Body of pancreas (tissue), 4 donors: ENCODE measurements at places on chromosomes 12 and 14. TPM values are rescaled to one million over a fixed set of nuclear protein-coding genes. Genes with fewer than 3 reads are reported as not detected.

DNA sequence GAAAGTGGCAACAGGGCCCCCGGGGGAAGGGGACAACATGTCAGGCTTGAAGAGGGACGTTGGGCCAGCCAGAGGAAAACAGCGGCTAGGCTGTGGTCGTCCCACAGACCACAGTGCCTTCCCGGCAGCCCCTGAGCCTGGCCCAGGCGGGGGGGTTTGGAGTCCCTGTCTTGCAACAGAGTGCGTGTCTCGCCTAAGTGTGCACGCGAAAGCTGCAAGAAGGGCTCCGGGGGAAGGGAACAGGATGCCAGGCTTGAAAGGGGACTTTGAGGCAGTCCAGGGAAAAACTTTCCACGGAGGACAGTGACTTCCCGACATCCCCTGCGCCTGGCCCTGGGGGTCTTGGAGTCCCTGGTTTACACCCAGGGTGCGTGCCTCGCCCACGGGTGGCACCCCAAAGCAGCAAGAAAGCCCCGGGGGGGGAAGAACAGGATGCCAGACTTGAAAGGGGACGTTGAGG is 157.5 kb upstream of the ALG10B start:
- H3K4me3 ChIP-seq: no peak overlapping the region
- DNase-seq: no peak
- no peaks in the 10 kb centered on the region for H3K4me1 ChIP-seq
- H3K36me3 ChIP-seq: no peaks in the 10 kb centered on the region

DNA sequence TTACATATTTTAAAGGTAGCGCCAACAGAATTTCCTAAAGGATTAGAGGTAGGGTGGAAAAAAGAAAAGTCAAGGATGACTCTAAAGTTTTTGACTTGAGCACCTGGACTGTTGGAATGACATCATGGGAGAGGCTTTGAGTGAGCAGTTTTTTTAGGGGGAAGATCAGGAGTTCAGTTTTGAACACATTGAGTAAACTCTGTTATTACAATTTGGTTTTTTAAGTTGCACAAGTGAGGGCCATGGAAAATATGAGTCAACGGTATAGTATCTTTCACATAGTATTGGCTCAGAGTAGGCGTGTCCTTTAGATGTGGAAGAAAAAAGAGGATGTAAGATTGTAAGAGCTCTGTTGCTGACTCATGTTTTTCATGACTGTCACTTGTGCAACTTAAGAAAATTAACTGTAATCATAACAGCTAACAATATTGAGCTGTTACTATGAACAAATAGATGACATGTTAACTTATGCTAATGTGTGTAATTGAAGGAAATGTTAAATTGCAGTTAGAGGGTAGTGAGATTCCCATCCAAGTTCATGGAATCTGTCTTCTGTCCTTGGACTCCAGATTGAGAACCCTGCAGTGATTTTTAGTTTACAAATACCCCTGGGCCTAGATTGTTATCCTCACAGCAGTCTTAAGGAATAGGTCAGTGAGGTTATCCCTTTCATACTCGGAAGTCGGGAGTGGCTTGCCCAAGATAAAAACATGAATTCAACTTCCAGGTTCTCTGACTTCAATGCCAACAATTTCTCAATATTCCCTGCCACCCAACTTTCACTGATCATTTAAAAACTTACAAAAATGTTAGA is 48.2 kb upstream of the ATP2B1 start:
- no peaks in the 10 kb centered on the region for H3K27me3 ChIP-seq
- H3K27ac ChIP-seq: no peak overlapping the region
- no peak overlapping the region for H3K4me3 ChIP-seq
- DNase-seq: no peak
- H3K4me1 ChIP-seq: no peaks in the 10 kb centered on the region

DNA sequence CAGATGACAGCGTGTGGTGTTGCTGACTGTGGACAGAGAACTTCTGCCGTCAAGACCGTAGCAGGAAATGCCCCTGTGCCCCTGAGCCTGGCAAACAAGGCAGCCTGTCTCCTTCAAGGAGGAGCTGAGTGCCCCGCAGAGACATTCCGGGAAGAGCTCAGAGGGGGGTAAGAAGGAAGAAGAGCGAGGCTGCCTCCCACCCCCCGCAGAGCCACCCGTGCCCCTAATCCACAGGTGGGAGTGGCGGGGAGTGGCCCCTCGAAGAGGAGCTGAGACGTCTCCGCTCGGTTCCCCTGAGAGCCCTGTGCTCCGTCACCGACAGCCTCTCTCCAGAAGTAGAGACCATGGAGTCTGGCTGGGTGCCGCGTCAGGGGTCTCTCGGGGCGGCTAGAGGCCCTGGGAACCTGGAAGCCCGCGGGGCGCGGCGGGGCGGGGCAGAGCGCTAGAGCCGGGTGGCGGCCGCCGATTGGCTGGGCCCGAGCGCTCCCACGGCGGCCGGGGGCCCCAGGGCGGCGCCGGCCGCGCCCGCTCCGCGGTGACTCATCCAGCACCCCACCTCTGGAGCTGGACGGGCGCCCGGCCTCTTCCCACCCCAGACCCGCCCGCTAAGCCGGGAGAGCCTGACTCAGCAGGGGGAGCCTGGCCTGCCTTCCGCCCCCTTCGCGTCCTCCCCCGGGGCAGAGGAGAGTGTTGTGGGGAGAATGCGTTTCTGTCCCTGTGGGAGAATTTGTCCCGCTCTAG is 25.2 kb upstream of the KRT78 start:
- no peaks in the 10 kb centered on the region for H3K36me3 ChIP-seq
- DNase-seq: peak; percentile 91
- no peaks in the 10 kb centered on the region for H3K27me3 ChIP-seq
- peak overlapping the region; percentile 88 for H3K27ac ChIP-seq
- H3K4me1 ChIP-seq: peaks cover 23% of the 10 kb centered on the region
- H3K4me3 ChIP-seq: peak overlapping the region; percentile 5

Gene GZMH
- total RNA-seq: not detected

DNA sequence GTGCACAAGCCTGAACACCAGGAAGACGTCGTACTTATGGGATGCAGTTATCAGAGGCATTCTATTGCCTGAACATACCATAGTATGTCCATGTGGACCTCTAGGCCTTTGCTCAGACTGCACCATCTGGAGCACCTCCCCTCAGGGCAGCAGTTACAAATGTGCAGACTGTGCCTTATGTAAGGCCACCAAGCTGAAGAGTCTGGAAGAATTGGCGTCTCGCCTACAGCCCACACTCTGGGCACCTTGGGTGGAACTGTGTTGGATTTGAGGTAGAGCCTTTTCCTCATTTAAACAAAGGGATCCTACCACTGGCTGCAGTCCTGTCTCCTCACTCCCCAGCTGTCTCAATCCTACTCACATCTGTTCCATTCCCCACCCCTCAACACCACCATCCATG is 204.3 kb upstream of the FRMD6 start:
- no peak overlapping the region for H3K27ac ChIP-seq
- peaks cover 10% of the 10 kb centered on the region for H3K4me1 ChIP-seq
- no peak for DNase-seq
- H3K27me3 ChIP-seq: no peaks in the 10 kb centered on the region

Gene ITGB7
- 2.3 TPM for total RNA-seq

DNA sequence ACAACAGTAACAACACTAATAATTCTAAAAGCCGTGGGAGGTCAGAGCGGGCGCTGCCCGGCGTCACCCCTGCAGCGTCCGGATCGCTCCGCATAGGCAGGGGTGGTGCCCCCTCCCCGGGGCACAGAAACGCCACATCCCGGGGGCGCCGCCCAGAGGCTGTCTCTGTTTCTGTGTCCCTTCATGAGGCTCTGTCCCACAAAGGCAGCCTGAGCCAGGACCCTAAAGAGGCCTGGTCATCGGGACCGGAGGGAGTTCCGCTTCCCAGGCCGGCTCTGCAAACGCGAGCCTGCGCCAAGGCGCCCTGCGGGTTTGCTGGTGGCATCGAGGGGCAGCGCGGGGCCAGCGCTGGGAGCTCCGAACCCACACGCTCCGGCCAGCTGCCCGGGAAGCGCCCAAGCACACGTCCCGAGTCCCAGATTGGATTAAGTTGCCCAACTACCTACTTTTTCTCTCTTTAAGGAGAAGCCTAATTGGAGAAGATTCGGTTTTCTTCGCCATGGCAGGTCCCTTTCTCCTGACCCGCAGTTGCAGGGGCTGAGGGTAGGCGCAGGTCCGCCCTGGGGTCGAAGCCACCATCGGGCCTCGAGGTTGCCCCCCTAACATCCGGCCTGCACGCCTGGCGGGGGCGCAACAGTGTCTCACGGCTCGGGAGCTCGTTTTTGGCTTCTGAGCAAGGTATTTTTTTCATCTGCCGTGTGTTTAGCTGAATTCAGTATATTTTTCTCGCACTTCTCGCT is 421.7 kb downstream of the VRK1 start:
- H3K27me3 ChIP-seq: no peaks in the 10 kb centered on the region
- H3K27ac ChIP-seq: no peak overlapping the region
- no peak overlapping the region for H3K4me3 ChIP-seq
- peak; percentile 6 for DNase-seq

GRCh38 chr12:54535474-54535873 is 13.9 kb upstream of the PDE1B start:
- no peak for DNase-seq
- H3K4me1 ChIP-seq: no peaks in the 10 kb centered on the region
- no peak overlapping the region for H3K27ac ChIP-seq
- no peak overlapping the region for H3K4me3 ChIP-seq
- H3K36me3 ChIP-seq: no peaks in the 10 kb centered on the region

DNA sequence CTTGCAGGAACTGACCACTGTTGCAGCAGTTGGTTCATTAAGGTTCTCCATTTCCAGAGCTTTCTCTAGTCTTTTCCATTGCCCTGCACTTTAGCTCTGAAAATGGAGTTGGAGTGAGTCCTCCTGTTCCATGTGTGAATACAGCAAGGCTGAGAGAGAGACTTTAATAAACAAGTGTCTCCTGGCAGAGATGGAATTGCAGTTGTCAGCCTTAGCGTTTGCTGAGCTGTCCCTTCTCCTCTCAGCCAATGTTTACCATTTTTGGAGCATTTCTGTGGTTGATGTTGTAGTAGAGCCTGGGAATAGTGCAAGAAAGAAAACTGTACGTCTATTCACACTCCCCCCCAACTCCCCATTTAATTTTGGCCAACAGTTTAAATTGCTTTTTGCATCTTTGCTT is 7.5 kb upstream of the MANSC4 start:
- H3K4me3 ChIP-seq: no peak overlapping the region
- DNase-seq: no peak
- H3K27me3 ChIP-seq: no peaks in the 10 kb centered on the region
- H3K27ac ChIP-seq: no peak overlapping the region
- H3K36me3 ChIP-seq: no peaks in the 10 kb centered on the region
- H3K4me1 ChIP-seq: peaks cover 51% of the 10 kb centered on the region

- no peak overlapping the region for H3K4me3 ChIP-seq
- peaks cover 25% of the 10 kb centered on the region for H3K4me1 ChIP-seq
- no peak overlapping the region for H3K27ac ChIP-seq
- no peaks in the 10 kb centered on the region for H3K27me3 ChIP-seq
Measured at GRCh38 chr12:124536641-124537040, 30.8 kb downstream of the NCOR2 start.

DNA sequence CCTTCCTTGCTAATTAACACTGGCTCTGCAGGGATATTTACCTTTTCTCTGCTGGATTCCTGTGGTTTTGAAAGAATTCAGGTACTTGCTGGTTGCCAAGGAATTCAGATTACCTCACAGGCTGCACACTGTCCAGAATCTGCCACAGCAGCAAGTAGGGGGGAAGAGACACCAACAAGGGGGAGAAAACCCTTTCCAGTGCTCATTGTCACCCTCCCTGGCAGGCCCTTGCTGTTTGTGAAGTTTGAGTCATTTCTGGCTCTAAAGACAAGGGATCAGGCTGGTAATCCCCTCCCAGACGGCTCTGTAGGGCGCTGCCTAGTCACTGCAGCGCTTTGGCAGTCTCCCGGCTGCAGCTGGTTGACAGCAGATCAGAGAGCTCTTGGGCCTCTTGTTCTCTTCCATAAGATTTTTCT is 50.8 kb downstream of the TTLL5 start:
- no peaks in the 10 kb centered on the region for H3K27me3 ChIP-seq
- no peak overlapping the region for H3K4me3 ChIP-seq
- no peaks in the 10 kb centered on the region for H3K36me3 ChIP-seq
- H3K27ac ChIP-seq: peak overlapping the region; percentile 57
- peaks cover 38% of the 10 kb centered on the region for H3K4me1 ChIP-seq

Gene ARID2
- 19.1 TPM for total RNA-seq

Gene CD163L1
- under 0.01 TPM for total RNA-seq

Gene INHBE
- total RNA-seq: not detected

GRCh38 chr12:132761032-132761920 is at the start of gene ANKLE2:
TSS of gene ANKLE2 (minus strand) at chr12:132761832. CDS start at chr12:132761798, 34 bp downstream.
- peak; percentile 44 for DNase-seq
- peaks cover 12% of the 10 kb centered on the region for H3K4me1 ChIP-seq
- peak within 1 kb of the TSS; percentile 94 for H3K27ac ChIP-seq
- no peaks in the 10 kb centered on the region for H3K27me3 ChIP-seq

DNA sequence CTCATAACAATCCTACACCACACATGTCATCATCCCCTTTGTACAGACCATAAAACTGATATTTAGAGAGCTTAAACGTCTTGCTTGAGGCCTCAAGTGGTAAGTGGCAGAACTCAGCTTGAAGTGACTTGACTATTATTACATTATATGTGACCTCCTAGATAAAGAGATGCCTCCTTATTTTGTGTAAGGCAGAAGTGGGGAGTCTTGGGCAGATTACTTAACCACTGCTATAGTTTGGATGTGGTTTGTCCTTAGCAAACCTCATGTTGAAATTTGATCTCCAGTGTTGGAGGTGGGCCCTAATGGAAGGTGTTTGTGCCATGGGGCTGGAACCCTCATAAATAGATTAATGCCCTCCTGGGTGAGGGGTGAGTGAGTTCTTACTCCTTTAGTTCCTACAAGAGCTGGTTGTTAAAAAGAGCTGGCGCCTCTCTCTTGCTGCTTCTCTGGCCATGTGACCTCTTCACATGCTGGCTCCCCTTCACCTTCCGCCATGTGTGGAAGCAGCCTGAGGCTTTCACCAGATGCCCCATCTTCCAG is 37.4 kb downstream of the RCOR1 start:
- no peak overlapping the region for H3K27ac ChIP-seq
- no peaks in the 10 kb centered on the region for H3K36me3 ChIP-seq
- H3K27me3 ChIP-seq: no peaks in the 10 kb centered on the region
- peaks cover 19% of the 10 kb centered on the region for H3K4me1 ChIP-seq
- DNase-seq: no peak

Gene EPYC
- total RNA-seq: not detected

- no peak for DNase-seq
- peaks cover 16% of the 10 kb centered on the region for H3K4me1 ChIP-seq
- H3K36me3 ChIP-seq: no peaks in the 10 kb centered on the region
- H3K27ac ChIP-seq: no peak overlapping the region
- H3K27me3 ChIP-seq: no peaks in the 10 kb centered on the region
- no peak overlapping the region for H3K4me3 ChIP-seq
Measured at GRCh38 chr12:27303139-27304111, 29.2 kb upstream of the BMAL2 start.

DNA sequence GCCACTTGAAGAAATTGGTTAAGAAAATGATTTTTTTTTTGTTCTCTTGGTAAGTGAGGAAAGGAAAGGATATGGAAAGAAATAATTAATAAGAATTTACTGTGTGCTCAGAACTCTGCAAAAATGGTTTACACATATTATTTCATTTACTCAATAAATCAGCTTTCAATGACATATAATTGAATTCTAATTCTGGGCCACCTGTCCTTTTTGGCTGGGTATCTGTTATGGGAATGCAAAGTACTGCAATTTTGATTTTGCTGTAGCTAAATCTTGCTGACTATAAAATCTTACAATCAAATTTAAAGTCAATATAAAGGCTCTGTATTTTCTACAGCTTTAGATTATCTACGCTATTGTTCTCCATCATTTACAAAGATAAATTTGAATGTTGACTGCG is 147.1 kb downstream of the GRIP1 start:
- H3K36me3 ChIP-seq: no peaks in the 10 kb centered on the region
- DNase-seq: no peak
- H3K4me3 ChIP-seq: no peak overlapping the region
- no peak overlapping the region for H3K27ac ChIP-seq
- H3K27me3 ChIP-seq: no peaks in the 10 kb centered on the region
- no peaks in the 10 kb centered on the region for H3K4me1 ChIP-seq
